ENCODE measurements at places on chromosomes 13 and 19.
A peak's percentile ranks its signal among the peaks of the same experiment; 100 is the strongest.

DNA sequence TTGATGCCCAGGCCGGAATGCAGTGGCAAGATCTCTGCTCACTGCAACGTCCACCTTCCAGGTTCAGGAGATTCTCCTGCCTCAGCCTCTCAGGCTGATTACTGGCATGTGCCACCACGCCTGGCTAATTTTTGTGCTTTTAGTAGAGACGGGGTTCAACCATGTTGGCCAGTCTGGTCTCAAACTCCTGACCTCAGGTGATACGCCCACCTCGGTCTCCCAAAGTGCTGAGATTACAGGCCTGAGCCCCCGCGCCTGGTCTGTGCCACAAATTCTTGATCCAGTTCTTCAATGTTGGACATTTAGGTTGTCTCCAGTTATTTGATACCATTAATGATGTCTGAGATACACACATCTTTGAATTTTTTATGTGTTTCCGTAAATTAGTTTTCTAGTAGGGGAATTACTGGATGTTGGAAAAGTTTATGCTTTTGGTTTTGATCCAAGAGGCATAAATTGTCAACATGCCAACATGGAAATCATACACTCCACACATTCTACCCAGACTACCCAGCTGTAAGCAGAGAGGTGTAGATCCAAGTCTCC, 525 bp upstream of the COG3 start:
- no peak for DNase-seq

GRCh38 chr19:17294051-17294891, 9.0 kb downstream of the ABHD8 start:
- peak; percentile 48 for DNase-seq

GRCh38 chr13:80371840-80372509, 31.0 kb upstream of the SPRY2 start:
- DNase-seq, result no peak

- no peak for DNase-seq
Observed at GRCh38 chr13:66887088-66887487, 343.0 kb downstream of the PCDH9 start.

- DNase-seq, result no peak
Observed at GRCh38 chr19:4575267-4576015, 16.0 kb upstream of the SEMA6B start.

GRCh38 chr13:108315273-108315672, 45.8 kb downstream of the TNFSF13B start:
- no peak for DNase-seq

- no peak for DNase-seq
Observed at GRCh38 chr13:48000559-48001113, 437 bp downstream of the SUCLA2 start.

DNA sequence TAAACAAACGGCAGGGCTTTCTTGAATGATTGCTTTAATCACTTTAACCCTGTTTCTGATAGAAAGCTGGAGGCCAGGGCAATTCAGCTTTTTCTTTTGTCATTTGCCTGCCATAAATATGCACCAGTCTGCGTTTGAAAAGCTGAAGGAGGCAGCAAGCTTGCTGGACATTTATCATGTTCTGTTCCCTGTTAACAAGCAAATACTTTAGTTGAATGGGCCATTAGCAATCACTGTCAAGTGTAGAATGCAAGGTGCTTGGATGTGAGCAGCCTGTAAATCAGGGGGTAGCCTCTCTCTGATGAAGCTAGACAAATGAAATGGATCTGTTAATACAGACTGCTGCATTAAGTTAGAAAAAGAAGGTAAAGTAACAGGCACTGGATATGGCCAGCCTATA, 7.6 kb downstream of the EFNB2 start:
- DNase-seq, result no peak

DNA sequence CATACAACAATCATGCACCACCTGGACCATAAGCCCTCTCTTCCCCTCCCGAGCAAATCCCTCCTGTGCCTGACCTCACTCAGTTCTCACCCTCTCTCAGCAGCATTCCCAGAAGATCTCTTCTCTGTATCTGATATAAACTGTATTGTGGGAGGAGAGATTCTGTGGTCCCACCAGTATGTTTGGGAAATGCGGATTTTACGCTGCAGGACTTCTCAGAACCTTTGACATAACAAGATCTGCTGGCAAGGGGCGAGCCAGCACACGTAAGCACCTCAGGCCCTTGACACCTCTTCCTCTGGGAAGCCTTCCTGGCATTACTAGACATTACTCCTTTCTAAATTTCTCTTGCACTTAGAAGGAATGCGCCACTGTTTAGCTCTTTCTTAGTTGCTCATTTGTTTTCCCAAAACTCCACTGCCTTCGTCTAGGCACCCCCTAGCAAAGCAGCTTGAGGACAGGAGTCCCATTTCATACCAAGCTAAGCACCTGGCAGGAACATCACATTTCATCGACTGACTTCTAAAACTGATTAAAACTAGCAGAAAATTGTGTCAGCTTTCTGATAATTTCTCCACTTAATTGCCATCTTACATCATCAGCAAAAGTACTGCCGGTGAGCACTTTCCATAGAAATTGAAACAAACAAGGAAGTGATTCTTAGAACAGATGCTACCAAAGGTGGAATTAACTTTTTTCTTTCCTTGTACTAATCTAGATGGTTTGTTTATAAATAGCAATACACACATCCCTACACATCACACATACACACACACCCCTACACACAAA, 63.2 kb downstream of the CCDC70 start:
- DNase-seq, result no peak

DNA sequence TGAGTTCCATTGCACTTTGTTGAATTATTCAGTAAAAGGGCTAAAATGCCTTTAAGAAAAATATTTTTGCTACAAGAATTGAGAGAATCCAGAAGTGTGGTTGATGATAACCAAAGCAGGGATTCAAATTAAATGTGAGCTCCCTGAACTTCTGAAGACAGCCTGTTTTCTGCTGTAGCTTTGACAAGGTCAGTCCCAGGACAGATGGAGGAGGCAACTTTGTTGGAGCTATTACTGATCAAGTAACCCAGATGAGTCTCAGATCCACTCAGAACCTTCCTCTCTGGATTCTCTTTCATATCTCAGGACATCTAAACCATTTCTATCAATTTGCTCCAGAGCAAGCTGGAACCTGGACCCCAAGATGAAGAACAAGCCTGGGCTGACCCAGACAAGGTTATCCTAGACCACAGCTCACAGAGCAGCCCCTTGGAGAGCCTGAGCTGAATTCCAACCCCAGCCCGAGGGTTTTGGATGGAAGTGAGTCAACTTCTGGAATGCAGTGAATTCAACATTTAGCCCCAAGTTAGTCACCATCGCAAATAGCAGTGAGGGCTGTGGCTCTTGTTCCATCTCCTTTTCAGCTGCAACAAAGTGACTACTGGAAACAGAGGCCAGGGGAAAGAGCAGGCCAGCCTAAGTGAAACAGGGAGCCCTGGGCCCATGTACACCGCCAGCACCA, 137.8 kb upstream of the TSC22D1 start:
- DNase-seq, result no peak

- DNase-seq, result no peak
Observed at GRCh38 chr13:112444416-112445399, 68.6 kb downstream of the SPACA7 start.

DNA sequence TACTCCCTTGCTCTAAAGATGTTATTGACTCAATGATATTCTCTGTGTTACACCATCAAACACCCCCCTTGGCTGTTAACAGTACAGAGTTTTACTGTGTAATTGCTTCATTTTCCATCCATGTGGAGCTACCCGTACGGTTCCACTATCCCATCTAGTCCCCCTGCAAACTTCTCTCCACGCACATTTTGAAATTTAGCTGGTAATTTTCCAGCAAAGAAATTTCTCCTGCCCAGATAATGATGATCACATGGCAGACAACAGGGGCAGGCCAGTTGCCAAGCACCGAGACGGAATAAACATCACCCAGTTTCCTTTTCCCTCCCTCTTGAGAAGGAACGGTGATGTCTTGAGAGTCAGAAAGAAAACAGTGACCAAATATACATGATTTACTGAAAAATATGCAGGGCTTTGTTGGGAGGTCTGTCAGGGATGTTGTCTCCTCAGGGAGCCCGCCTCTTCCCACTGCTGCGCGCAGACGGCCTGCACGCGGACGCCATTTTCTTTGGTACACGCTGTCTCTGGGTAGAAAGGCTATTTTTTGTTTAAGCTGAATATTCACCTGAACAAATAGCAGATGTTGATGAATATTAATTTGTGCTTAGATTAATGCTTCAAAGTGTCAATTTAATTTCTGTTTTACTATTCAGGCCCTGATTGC, 109.9 kb downstream of the OLFM4 start:
- no peak for DNase-seq

DNA sequence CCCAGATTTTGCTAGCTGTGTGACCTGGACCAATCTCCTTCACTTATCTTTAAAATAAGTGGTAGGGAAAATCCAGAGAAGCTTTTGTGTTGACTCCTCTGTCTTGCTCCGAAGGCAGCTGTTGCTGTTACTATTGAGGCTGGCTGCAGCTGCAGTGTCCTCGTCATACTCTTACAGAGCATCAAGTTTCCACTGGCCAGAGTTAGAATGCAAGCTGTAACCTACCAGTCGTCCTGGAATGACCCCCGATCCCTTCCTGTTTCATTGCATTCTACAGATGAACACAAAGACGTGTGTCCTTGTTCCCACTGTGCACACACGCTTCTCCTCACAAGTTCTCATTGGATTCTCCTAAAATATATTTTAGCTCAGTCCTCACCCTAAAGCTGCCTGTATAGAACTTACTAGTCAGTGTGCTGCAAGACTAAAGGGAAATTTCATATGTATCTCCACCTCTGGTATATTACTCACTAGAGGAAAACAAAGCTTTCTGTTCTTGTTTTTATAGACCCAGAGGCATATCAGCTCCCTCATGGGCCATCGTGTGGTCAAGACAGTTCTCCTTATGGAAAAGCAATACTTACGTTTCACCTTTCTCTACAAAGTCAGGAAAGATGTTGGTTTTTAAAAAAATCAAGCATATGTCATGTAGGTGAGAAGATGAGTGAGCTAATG, 589.8 kb downstream of the LMO7 start:
- no peak for DNase-seq
